ENCODE measurements at places on chromosomes 11 and 22.

DNA sequence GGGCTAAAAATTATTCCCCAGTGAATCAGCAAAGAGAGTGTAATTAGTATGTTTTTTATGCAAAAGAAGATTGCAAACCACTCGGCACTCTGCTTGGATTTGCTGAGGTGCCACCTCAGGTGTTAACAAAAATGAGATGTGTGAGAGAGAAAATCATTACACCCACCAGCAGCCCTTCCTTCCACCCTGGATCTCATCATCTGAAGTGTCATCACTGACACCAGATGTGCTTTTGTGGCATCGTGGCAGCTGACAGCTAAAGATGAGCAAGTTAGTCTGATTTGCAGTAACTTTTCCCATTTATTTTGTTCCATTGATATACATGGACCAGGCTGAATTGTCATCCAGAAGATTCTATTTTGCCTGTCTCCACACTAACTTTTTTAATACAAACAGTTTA, 44.6 kb upstream of the PAK1 start:
- no peak for DNase-seq

DNA sequence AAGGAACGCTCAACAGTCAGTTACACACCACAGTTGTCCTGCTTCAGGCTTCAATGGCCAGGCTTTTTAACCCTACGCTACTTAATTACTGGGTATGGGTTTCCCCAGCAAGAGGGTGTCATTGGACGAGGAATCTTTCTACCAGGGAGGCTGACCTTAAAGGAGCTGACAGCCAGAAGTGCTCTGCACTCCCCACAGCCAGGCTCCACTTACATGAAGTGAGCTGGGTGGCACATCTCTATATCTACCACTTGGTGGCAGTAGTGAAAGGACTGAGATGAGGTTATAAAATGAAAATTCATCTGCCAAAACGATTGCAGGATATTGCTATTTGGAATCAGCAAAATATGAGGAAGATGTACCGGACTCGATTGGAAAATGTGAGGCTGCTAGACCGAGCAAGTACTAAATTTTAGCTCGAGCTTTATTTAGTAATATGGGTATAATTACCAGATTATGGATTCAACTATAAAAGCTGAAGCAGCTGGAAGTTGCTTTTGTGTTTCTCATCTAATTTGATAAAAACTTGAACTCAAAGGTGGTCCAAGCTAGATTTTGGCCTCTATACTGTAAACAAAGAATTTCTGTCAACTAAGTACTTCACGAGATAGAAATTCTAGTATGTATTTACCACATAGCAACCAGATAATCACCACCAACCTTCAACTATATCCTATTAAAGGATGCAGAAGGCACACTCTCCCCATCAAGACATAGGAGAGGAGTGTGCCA, 53.9 kb upstream of the CEP126 start:
- DNase-seq: peak; percentile 28

GRCh38 chr11:94768602-94769541, 716 bp downstream of the AMOTL1 start:
- DNase-seq: peak; percentile 27

DNA sequence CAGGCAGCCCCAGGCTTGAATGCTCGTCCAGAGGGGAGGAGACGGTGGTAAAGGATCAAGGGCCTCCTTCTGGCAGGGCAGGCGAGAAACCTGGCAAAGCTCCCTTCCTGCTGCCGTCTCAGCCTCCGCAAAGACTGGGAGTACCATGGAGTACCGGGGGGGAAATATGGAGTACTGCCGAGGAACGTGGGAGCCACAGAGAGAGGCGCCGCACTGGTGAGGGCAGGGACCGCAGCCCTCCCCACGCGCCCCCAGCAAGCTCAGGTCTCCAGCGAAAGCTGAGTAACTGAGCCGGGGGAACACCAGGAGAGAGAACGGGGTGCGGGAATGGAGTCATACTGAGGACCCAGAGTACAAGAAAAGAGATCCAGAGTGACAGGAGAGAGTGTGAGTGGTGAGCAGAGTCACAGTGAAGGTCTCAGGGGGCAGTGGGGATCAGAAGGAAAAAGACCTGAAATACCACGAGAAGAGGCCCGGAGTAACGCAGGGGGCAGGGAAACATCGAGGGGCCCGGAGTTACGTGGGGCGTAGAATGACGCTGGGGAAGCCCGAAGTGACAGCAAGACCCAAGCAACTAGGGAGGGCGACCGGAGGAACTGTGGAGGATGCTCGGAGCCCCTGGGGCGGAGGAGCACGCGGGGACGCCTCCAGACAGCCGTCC, 740 bp downstream of the EML3 start:
- peak; percentile 66 for DNase-seq

DNA sequence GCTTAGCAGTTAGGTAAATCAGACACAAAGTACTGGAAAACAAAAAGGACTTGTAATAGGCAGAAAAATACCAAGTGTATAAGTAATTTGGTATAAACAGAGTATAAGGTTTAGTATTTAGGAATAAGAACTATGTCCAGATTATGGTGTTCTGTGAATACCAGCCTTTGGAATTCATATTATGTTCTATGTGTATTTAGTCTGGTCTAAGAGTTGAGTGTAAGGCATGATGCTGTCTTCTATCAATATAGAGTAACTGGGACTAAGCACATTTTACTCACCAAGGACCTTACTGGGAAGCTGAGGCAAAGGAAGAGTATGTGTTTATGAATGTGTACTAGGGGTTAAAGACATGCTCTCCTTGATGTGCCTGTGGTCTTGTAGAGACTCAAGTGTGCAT, 9.5 kb downstream of the SDHD start:
- no peak for DNase-seq

DNA sequence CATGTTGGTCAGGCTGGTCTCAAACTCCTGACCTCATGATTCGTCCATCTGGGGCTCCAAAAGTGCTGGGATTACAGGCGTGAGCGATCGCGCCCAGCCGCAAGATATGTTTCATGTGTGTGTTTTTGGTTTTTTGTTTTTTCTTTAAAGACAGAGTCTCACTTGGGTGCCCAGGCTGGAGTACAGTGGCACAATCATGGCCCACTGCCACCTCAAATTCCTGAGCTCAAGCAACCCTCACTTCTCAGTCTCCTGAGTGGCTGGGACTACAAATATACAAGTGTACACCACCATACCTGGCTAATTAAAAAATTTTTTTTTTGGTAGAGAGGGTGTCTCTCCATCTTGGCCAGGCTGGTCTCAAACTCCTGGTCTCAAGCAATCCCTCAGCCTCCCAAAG, 8.4 kb downstream of the TIGD3 start:
- DNase-seq: no peak

DNA sequence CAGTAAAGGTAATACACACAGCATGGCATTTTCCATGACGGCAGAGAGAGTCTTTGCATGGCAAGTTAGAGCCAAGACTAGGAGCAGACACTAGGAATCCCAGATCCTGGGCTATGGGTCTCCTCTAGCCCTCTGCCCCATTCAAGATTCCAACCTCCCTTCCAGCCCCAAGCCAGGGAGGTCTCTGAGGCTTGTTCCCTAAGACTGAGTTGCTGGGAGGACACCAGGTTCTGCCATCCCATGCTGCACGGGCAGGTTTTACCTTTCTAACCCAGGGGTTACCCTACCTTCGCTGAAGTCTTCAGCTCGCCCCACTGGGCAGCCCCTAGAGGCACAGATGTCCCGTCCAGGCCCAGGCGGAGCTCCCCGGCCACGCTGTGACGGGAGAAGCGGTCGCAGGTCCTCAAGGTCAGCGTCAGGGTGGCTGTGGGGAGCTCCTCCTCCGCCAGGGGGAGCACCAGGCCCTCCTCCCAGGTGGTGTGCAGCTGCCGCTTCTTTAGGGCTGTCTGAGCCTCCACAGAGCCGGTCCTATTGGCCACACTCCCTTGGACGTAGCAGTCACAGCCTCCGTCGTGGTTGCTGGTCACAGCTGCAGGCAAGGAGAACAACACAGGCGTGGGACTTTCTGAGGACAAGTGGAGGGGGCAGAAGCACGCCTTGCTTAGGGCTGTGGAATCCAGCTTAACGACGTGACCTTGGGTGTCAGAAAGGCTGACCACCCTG, 33.8 kb downstream of the SYT13 start:
- peak; percentile 57 for DNase-seq

DNA sequence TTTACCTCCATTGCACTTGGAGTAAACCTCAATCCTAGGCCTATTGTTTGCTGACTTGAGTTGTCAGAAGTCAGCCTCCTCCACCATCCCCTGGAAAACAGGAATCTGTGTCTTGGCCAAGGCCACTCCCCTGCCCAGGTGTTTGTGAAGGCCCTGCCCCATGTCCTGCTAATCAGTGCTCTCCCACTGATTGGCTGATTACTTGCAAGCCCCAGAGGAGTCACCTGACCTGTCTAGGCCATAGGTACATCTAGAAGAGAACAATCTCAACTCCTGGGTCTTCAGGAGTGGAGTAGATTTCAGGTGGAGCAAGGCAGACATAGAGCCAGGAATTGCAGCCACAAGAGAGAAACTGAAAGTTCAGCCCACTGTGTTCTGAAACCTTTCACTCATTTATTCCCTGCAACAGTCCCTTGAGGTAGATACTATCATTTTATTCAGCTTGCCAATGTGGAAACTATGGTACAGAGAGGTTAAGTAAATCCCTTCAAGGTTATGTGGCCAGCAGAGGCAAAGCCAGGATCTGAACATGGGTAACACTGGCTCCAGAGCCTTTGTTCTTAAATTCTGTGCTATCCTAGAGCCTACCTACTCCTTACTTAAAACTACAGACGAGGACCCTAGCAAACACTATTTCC, 10.4 kb downstream of the OAF start:
- no peak for DNase-seq

DNA sequence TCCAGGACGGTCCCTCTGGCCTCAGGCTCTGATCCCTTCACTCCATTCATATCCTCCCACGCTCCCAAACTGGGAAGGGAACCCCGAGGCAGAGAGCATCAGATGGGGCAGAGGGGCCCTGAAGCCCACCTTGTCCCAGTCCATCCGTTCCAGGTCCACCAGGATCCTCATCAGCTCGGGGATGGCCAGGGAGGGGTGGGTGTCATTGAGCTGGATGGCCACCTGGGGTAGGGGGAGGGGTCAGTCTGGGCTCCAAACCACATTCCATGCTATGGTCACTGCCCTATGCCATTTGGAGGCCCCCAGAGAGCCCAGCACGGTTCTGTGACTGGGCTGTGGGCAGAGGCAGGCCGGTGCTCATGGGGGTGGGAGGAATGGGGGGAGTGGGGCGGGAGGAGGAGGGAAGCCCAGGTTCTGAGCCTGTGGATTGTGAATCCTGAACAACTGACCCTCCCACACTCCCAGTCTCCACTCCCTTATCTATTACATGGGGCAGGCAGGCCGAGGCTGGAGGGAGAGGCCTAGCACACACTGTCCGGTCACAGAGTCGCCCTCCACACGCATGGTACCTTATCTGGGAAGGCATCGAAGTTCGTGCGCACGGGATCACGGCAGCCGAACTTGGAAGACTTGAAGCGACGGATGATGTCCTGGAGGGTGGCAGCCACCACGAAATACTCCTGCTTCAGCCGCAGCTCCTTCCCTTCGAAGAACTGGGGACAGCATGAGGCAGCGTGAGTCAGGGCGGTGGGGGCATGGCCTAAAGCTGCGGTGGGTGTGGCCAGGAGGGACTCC, 5.5 kb downstream of the PYGM start:
- no peak for DNase-seq

- DNase-seq: no peak
Measured at GRCh38 chr22:31086703-31087330, 5.7 kb downstream of the SMTN start.

DNA sequence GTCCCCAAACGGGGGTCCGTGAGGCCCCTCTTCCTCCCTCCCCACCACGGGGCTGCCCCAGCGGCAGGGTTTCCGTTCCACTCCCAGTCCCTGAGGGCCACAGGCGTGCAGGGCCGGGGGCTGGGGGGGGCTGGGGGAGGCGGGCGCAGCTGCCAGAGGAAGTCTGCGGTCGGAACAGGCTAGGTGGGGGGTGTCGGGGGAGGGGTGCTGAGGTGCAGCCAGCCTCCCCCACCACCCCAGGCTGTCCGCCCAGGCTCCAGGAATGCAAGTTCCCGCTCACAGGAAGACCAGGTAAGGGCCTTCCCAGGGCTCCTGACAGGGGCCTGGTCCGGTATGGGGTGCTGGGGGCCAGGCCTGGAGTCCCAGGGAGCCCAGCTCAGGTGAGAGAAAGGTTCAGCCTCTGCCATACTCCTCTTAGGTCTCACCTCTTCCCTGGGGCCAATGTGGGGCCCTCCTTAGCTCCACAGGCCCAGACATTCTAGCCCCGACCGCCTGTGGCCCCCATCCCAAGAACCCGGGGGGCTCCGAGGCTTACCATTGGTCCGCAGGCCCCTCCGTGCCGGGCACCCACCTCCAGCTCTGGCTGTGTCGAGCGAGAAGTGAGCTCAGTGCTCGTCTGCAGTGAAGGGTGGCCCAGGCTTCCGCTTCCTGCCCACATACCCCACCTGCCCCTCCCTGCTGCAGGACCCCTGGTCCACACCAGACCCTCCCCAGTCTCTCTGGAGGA, at the start of gene PTPRCAP:
Gene PTPRCAP (minus strand): TSS at position 601 of the 727 bp plus-strand sequence. CDS start 63 bp downstream, at position 538.
- peak; percentile 70 for DNase-seq

GRCh38 chr11:38476808-38477575, 1879.0 kb upstream of the RAG2 start:
- no peak for DNase-seq

DNA sequence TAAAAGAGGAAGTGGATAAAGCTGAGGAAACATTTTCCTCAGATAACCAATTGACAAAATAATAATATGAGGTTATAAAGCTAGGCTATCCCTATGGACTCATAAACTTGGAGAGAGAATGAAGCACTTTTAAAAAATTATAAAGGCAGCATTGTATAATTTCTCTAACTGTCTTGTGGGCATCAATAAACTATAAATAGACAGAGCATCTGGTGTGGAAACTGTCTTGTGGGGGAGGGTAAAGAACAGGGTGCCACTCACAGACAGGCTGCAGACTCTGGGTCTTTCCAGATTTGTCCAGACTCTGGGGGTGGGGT, 333.5 kb downstream of the BUD13 start:
- DNase-seq: no peak

- no peak for DNase-seq
Measured at GRCh38 chr22:27810609-27811151, 9.1 kb upstream of the MN1 start.

DNA sequence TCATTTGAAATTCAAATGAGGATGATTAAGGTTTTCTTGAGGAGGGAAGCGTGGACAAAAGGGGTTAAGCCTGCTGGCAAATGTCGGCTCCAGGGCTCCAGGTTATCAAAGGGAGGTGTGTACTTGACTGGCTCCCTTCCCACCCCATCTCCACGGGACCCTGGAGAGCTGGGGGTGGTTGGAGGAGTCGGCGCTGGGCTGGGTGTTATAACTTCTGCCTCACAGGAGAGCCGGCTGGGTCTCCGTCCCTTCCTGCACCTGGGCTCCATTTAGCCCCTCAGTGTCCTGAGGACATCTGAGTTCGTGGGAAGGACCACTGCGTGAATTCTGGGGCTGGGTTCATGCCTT, 15.6 kb downstream of the POU2F3 start:
- DNase-seq: no peak

Measured in GM10248 (cell line).